ENCODE measurements at places on chromosomes 3 and 15.

- no peak for ATAC-seq
Observed at GRCh38 chr3:181009225-181009624, 19.7 kb upstream of the DNAJC19 start.

GRCh38 chr3:37811625-37812498 lies 49.8 kb upstream of the CTDSPL start:
- no peak for ATAC-seq

DNA sequence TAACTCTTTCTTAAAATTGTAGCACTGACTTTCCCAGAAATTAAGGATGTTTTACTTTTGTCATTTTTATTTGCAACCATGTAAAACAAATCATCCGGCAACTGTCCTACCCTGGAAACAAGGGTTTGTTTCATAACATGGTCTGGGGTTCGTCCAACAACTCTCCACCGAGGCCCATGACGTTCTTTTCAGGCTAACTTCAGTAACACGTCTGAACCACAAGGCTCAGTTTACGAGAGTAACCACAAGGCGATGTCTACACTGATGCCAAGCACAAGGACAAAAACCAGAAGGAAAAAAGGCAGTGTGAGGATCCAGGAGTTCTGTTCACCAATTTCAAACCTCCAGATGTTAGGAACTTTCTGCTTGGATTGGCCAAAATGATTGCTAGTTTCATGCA lies 546.1 kb downstream of the NTRK3 start:
- ATAC-seq, result no peak

GRCh38 chr15:52295421-52296001 lies at the start of gene MYO5C:
MYO5C (minus strand) TSS chr15:52295804; CDS start chr15:52295636, 168 bp downstream.
- peak; percentile 85 for ATAC-seq

DNA sequence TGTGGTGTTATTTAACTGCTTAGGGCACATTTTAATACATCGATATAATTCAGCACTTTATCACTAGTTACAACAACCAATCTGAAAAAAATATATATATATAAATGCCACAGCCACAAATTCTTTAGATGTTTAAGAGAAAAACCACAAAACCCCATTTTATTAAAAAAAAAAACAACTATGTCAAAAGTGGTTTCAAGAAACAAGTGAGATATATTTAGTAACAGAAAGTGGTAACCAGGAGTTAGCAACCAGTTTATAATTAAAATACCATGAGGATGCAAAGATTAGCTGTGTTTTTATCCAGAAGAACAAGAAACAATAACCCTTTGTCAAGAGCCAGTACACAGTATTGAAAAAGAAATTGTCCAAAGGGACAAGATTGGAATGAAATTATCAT lies 14.8 kb upstream of the DIPK2A start:
- ATAC-seq, result no peak

- no peak for ATAC-seq
Observed at GRCh38 chr15:100037901-100038300, 303.9 kb downstream of the ADAMTS17 start.

- no peak for ATAC-seq
Observed at GRCh38 chr3:175355801-175356335, 496.7 kb downstream of the NAALADL2 start.

DNA sequence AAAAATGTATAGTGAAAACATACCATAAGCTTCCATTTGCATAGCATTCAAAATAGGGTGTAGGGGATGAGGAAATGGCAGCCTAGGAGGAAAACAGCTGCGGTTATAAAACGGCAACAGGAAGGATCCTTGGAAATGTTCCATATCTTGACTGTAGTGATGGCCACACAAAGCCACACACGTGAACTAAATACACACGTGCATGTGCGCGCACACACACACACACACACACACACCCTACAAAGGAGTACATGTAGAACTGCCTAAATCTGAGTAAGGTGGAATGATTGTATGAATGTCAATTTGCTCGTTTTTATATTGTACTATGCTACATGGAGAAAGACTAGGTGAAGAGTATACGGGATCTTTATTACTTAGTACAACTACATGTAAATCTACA lies 3.9 kb upstream of the IREB2 start:
- ATAC-seq, result no peak

- ATAC-seq, result peak; percentile 94
Observed at GRCh38 chr15:83379579-83379959, 67.6 kb upstream of the SH3GL3 start.

- peak; percentile 25 for ATAC-seq
Observed at GRCh38 chr15:85007741-85008397, 26.2 kb downstream of the PDE8A start.

GRCh38 chr3:167246252-167246651 lies 133.8 kb downstream of the ZBBX start:
- ATAC-seq, result no peak

DNA sequence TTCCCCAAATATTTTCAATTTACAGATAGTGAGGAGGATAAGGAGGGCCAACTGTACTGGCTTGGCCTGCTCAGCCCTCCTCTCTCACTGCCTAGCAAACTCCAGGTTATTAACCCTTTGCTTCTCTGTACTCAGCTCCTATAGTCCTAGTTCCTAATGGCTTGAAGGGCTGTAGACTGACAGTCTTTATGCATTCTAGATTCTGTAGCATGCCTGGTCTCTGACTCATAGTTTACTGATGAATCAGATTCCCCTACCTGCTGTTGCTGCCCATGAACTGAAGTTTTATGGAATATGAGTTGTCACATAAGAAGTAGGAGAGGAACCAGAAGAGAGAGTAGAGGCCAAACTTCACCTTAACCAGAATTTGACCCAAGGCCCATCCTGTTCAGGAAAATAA lies 27.1 kb upstream of the MAP3K13 start:
- peak; percentile 75 for ATAC-seq

All from esophagus mucosa (tissue), 1 donor.